ENCODE measurements at places on chromosomes 5 and 9. TPM values are rescaled to one million over a fixed set of nuclear protein-coding genes. Genes with fewer than 3 reads are reported as not detected.

GRCh38 chr9:126498331-126498730 is 115.4 kb upstream of the LMX1B start:
- H3K4me3 ChIP-seq: no peak overlapping the region
- no peaks in the 10 kb centered on the region for H3K36me3 ChIP-seq
- H3K4me1 ChIP-seq: no peaks in the 10 kb centered on the region

DNA sequence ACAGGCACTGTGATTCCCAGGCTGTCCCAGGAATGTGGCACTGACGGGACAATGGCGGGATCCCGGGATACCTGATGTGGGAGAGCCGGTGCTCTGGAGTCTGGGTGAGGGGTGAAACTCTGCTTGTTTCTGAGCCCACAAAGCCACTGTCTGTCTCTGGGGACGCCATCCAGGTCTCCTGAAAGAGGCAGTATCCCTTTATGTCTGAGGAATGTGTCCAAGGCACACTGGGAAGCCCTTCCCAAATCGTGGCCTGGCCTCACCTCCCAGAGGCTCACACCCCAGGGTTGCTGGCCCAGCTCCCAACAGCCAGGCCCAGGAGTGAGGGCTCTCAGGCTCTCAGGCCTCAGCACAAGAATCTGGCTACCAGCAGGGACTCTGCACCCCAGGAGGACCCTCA is 27.1 kb downstream of the ORM2 start:
- no peak for DNase-seq
- H3K36me3 ChIP-seq: peaks cover 91% of the 10 kb centered on the region
- H3K4me3 ChIP-seq: no peak overlapping the region
- no peaks in the 10 kb centered on the region for H3K27me3 ChIP-seq

GRCh38 chr9:125028041-125028440 is 87.2 kb upstream of the GOLGA1 start:
- DNase-seq: no peak
- H3K4me1 ChIP-seq: no peaks in the 10 kb centered on the region
- H3K27me3 ChIP-seq: no peaks in the 10 kb centered on the region
- no peak overlapping the region for H3K27ac ChIP-seq
- H3K4me3 ChIP-seq: no peak overlapping the region

- no peaks in the 10 kb centered on the region for H3K36me3 ChIP-seq
- no peak overlapping the region for H3K27ac ChIP-seq
- DNase-seq: peak; percentile 30
- H3K27me3 ChIP-seq: no peaks in the 10 kb centered on the region
Observed at GRCh38 chr9:136339173-136339957, 12.0 kb downstream of the GPSM1 start.

- H3K4me1 ChIP-seq: peaks cover 57% of the 10 kb centered on the region
- H3K27me3 ChIP-seq: no peaks in the 10 kb centered on the region
- no peak for DNase-seq
- H3K36me3 ChIP-seq: no peaks in the 10 kb centered on the region
- peak overlapping the region; percentile 38 for H3K27ac ChIP-seq
- no peak overlapping the region for H3K4me3 ChIP-seq
Observed at GRCh38 chr5:35828082-35828598, 28.6 kb upstream of the IL7R start.

DNA sequence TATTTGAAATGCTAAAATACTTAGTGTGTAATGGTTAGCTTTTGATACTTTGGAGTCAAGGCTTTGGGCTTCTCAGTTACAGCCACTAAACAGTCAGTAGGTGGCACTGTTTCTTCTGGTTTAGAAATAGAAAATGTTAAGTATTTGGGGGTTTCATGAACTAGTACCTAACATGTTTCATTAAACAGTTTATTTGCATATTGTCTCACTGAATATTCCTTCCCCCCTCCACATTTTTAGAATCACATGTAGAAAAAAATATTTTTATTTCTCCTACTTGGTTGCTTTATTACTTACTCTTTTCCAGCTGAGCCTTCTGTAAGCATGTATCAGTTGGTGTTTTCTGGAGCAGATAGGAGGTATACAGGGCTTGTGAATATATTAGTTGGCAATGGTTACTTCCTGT is 48.0 kb downstream of the IPO11 start:
- H3K27ac ChIP-seq: no peak overlapping the region
- no peaks in the 10 kb centered on the region for H3K36me3 ChIP-seq
- H3K27me3 ChIP-seq: no peaks in the 10 kb centered on the region
- no peak overlapping the region for H3K4me3 ChIP-seq
- no peak for DNase-seq
- no peaks in the 10 kb centered on the region for H3K4me1 ChIP-seq

- no peaks in the 10 kb centered on the region for H3K4me1 ChIP-seq
- no peak for DNase-seq
- no peak overlapping the region for H3K4me3 ChIP-seq
- H3K27me3 ChIP-seq: no peaks in the 10 kb centered on the region
- no peaks in the 10 kb centered on the region for H3K36me3 ChIP-seq
- H3K27ac ChIP-seq: no peak overlapping the region
Observed at GRCh38 chr9:19999491-20000057, 210.7 kb upstream of the SLC24A2 start.

- H3K36me3 ChIP-seq: no peaks in the 10 kb centered on the region
- no peaks in the 10 kb centered on the region for H3K27me3 ChIP-seq
- no peak for DNase-seq
Observed at GRCh38 chr5:16852251-16853005, 83.7 kb downstream of the MYO10 start.

GRCh38 chr5:125660231-125660895 is 762.8 kb upstream of the GRAMD2B start:
- no peaks in the 10 kb centered on the region for H3K27me3 ChIP-seq
- no peaks in the 10 kb centered on the region for H3K36me3 ChIP-seq
- no peak overlapping the region for H3K4me3 ChIP-seq
- DNase-seq: no peak
- H3K4me1 ChIP-seq: no peaks in the 10 kb centered on the region

- no peaks in the 10 kb centered on the region for H3K36me3 ChIP-seq
- no peaks in the 10 kb centered on the region for H3K4me1 ChIP-seq
Observed at GRCh38 chr5:10655972-10656830, 92.3 kb downstream of the ANKRD33B start.

GRCh38 chr9:35293376-35293964 is 131.7 kb downstream of the UNC13B start:
- no peaks in the 10 kb centered on the region for H3K27me3 ChIP-seq
- H3K4me3 ChIP-seq: no peak overlapping the region
- H3K27ac ChIP-seq: no peak overlapping the region
- no peaks in the 10 kb centered on the region for H3K4me1 ChIP-seq

GRCh38 chr9:133643362-133643755 is 7.2 kb downstream of the DBH start:
- H3K36me3 ChIP-seq: no peaks in the 10 kb centered on the region
- H3K4me1 ChIP-seq: no peaks in the 10 kb centered on the region
- no peak overlapping the region for H3K4me3 ChIP-seq
- H3K27ac ChIP-seq: no peak overlapping the region
- peaks cover 33% of the 10 kb centered on the region for H3K27me3 ChIP-seq

DNA sequence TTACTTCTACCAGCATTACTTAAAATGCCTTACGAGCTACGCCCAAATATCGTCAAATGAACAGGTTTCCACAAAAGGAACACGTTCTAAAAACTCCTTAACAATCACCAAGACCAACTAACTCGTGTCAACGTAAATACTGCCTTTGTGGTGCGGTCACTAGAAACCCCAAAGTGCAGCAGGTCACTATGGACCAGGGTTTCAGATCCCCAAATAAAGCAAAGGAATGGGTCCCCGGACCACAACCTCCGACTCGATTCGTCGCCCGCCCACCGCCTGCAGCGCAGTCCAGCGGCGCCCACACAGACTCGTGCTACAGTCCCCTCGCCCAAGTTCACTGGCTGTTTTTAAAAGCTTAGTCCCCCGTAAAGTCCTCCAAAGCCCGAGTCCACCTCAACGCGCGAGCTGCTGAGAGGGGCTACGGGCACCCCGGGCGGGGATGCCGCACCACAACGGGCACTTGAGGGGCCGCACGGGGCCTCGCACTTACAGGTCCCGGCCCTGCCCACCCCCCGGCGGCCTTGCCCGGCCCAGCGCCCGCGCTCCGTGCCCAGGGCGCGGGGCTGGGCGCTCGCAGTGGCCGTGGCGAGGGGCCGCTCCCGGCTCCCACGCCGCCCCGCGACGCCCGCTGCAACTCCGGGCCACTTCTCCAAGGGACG is 1.1 kb downstream of the NFIB start:
- peak overlapping the region; percentile 52 for H3K4me3 ChIP-seq
- H3K36me3 ChIP-seq: no peaks in the 10 kb centered on the region
- no peak for DNase-seq
- peaks cover 39% of the 10 kb centered on the region for H3K27me3 ChIP-seq
- H3K4me1 ChIP-seq: peaks cover 4% of the 10 kb centered on the region

DNA sequence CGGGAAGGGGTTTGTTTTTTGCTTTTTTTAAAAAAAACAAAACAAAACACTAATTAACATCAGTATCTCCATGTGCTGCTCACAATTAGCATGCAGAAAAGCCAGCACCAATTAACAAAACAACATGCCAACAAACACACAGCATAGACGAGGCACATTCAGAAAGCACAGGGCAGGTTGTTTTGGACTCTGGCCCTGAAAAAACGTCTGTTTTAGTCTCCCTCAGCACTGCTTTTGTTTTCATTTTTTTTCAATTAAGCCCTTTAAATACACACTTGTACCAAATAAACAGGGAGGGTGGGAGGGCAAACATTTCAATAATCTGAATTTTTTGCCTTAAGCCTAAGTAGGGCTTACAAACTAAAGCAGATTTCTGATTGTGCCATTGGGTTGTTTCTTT is 309.6 kb downstream of the DTWD2 start:
- no peak overlapping the region for H3K27ac ChIP-seq
- no peaks in the 10 kb centered on the region for H3K27me3 ChIP-seq
- no peak overlapping the region for H3K4me3 ChIP-seq
- no peaks in the 10 kb centered on the region for H3K36me3 ChIP-seq
- DNase-seq: no peak

DNA sequence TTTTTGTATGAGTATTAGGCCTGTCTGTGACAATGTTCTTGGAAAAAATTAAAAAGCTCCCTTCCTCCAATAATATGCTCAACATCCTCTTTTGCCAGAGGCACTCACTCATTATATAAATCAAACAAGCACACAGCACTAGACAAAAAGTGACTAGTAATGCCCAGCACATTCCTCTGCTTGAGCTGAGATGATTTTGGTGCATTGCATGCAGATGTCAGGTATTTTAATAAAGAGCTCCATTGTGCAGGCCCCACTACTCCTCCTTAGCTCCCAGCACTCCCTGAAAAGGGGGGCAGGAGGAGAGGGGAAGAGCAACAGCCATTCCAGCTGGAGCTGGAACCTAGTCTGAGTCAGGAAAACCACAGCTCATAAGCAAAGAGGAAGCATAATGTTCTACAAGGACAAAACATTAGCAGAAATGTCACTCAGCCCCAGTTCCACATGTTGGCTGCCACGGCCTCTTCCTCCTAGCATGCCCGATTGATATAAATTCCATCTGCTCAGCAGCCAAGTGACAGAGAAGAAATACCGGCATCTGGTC is 348.5 kb downstream of the BNC2 start:
- no peak overlapping the region for H3K27ac ChIP-seq
- H3K4me3 ChIP-seq: no peak overlapping the region
- H3K36me3 ChIP-seq: no peaks in the 10 kb centered on the region
- no peaks in the 10 kb centered on the region for H3K27me3 ChIP-seq
- no peak for DNase-seq
- H3K4me1 ChIP-seq: no peaks in the 10 kb centered on the region

DNA sequence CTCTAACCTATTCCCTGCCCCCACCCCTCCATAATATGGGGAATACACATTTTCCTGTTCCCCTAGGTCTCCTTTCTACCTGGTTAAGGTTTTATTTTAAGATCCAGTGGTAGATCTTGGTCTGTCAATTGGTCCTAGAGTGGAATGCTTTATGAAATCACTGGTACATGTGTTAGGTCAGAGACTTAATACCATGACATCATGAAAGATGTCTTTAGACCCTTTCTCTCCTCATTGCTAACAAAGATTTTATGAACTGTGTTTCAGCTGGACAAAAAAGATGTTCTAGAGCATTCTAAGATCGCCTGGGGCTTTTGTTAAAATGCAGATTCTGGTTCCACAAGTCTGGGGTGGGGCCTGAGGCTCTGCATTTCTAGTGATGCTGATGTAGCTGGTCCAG is 9.1 kb downstream of the GSN start:
- H3K4me1 ChIP-seq: no peaks in the 10 kb centered on the region
- H3K27ac ChIP-seq: no peak overlapping the region
- DNase-seq: no peak
- H3K4me3 ChIP-seq: no peak overlapping the region

DNA sequence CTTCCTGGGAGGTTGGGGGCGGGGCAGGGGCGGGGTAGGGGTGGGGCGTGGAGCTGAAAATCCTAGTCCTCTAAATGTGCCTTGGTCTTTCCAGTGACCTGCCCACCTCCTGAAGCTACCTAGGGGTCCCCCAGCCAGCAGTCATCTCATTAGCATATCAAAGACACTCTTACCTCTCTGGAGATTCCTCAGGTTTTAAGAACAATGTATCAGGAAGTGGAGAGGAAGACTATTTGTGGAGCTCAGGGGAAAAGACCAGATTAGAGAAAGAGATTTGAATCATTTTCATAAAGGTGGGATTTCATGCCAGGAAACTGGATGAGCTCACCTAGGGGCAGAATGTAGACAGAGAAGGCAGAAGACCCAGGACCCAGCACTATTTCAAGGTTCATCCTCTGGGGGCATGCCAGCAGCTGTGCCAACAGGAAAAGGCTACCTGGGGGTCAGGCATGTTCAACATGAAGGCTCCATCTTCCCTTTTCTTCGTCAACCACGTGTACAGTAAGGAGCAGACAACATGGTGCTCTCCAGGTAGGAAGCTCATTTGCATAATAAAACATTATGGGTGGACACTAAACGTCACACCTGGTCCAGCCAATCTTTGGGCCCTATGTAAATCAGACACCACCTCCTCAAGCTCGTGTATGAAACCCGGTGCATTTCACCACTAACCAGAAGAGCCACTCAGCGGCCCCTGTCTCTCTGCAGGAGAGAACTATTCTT is 6.9 kb downstream of the GMCL2 start:
- no peak overlapping the region for H3K27ac ChIP-seq
- no peaks in the 10 kb centered on the region for H3K36me3 ChIP-seq
- peaks cover 2% of the 10 kb centered on the region for H3K4me1 ChIP-seq
- no peak for DNase-seq
- H3K4me3 ChIP-seq: no peak overlapping the region
- no peaks in the 10 kb centered on the region for H3K27me3 ChIP-seq

DNA sequence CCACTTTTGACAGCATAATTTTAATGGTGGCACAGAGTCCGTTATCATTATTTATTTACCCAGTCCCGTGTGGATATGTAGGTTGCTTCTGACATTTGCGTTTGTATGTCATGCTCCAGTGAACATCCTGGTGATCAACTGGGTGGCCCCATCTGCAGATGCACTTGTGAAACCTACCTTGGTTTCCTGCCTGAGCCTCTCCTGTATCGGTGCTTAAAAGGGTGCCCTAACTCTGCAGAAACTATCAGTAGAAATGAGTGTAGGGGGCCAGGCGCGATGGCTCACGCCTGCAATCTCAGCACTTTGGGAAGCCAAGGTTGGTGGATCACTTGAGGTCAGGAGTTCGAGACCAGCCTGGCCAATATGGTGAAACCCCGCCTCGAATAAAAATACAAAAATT is 92.1 kb upstream of the IER5L start:
- H3K4me3 ChIP-seq: peak overlapping the region; percentile 45
- peaks cover 3% of the 10 kb centered on the region for H3K27me3 ChIP-seq
- no peaks in the 10 kb centered on the region for H3K36me3 ChIP-seq

The AGTPBP1 gene
- 66.7 TPM for total RNA-seq

The WDR38 gene
- total RNA-seq: not detected

The SEMA5A gene
- total RNA-seq: 1.5 TPM

The MARCOL gene
- not detected for total RNA-seq

The FOXD4 gene
- not detected for total RNA-seq

The IGIP gene
- 5.0 TPM for total RNA-seq

The ANKRD18B gene
- total RNA-seq: 1.7 TPM

All from T-cell (primary cell).